ENCODE measurements at places on chromosomes 5 and 9. TPM values are rescaled to one million over a fixed set of nuclear protein-coding genes. Genes with fewer than 3 reads are reported as not detected.

DNA sequence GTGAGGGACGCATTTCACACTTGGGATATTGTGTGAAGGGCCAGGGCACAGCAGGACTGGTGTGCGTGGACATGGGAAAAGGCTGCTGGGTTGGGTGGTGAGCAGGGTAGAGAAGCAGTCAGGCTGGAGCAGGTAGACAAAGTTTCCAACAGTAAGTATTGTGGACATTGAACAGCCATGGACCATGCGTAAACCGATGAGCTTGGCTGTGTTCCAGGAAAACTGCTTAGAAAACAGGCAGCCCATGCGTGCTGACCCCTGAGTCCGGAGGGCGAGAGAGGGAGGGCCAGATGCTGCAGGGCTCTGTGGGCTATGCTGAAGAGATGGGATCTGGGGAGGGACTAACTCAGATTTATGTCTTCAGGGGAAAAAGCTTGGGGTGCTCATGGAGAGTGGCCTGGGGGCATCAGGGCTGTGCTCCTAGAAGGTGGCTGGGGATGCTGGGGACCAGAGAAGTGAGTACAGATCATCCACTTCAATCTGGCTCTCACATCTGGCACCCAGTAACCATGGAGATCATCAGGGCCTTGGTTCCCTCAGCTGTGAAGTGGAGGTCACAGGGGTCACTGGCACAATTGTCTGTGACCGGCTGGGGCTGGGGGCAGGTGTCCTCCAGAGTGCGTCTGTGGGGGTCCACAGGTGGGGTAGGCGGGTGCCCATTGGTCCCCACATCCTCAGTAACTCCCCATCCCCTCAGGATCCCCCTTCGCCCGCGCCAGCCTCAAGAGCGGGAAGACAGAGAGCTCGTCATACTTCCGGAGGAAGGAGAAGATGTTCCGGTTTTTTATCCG is 93.3 kb downstream of the CACNA1B start:
- no peak overlapping the region for H3K27ac ChIP-seq
- no peaks in the 10 kb centered on the region for H3K36me3 ChIP-seq
- no peak overlapping the region for H3K4me3 ChIP-seq
- H3K27me3 ChIP-seq, result no peaks in the 10 kb centered on the region

DNA sequence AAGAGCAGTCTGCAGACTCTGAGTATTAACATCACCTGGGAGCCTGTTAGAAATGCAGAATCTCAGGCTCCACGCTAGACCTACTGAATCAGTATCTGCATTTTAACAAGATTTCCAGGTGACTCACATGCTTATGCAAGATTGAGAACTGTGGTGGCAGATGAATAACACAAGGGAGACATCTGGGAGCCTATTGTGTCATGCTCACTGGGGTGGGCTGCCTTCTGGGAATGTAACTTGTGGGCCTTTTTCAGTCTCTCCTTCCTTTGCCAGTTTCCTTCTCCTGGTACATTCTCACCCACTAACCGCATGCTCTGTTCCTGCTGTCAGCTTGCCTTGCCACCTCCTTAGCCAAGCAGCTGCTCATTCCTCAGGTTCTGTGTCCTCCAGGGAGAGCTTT is 176.6 kb upstream of the C9orf72 start:
- no peak overlapping the region for H3K27ac ChIP-seq
- DNase-seq, result no peak
- H3K27me3 ChIP-seq, result no peaks in the 10 kb centered on the region
- H3K36me3 ChIP-seq, result no peaks in the 10 kb centered on the region

GRCh38 chr9:124267271-124267807 is 9.6 kb downstream of the NEK6 start:
- H3K36me3 ChIP-seq, result no peaks in the 10 kb centered on the region
- no peak overlapping the region for H3K4me3 ChIP-seq
- no peaks in the 10 kb centered on the region for H3K27me3 ChIP-seq
- DNase-seq, result peak; percentile 82
- peak overlapping the region; percentile 31 for H3K27ac ChIP-seq
- H3K4me1 ChIP-seq, result peaks cover 76% of the 10 kb centered on the region

DNA sequence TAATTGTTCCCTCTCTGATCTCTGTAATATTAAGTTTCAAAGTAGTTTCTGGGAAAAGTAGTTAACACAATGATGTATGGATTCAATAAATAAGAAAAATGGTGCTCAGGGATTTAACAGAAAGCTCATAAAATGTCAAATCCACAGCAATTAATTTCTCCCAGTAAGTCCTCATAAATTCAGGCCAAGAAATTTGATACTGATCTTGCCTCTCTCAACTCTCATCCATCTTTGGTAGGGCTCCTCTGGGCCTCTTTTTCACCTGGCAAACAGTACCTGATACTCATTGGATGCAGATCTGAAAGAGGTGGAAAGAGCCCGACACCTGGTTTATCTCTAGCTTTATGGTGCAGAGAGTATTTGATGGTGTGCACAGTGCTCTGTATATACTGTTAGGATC is 106.1 kb downstream of the STK32A start:
- no peak overlapping the region for H3K4me3 ChIP-seq
- H3K27me3 ChIP-seq, result no peaks in the 10 kb centered on the region
- no peak overlapping the region for H3K27ac ChIP-seq
- H3K36me3 ChIP-seq, result no peaks in the 10 kb centered on the region
- no peak for DNase-seq

DNA sequence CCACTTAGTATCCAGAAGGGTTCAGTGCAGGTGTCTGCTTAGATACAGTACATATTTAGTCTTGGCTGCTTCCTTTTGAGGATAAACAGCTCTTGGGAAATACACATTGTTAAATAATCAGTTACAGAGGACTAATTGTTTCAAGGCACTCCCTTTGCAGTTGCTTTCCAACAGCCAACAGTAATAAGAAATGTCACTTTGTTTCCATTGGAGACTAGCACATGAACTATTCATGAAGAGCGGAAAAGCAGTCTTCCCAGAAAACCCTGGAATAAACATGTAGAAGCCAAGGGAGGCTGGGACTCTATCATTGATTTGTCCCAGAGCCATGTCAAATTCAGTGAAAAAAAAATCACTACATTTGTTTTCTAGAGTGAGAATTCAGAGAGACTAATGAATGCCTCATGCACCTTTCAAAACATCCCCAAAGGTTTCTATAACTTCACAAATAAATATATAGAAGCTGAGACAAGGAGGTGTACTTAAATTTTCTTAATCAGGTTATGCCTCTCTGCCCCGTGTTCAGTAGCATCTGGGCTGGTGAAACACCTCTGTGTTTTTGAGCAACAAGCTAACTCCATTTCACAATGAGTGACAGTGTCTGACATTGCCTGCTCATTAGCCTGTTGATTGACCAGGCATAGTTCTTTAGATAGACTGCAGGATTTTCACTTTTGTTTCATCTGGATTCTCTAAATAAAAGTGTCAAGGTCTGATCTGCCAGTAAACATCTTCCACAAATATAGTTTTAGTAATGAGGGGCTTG is 271.5 kb downstream of the ARRDC3 start:
- H3K27ac ChIP-seq, result no peak overlapping the region
- no peak overlapping the region for H3K4me3 ChIP-seq
- H3K27me3 ChIP-seq, result no peaks in the 10 kb centered on the region

GRCh38 chr5:145636371-145636770 is 198.8 kb downstream of the PRELID2 start:
- no peak overlapping the region for H3K27ac ChIP-seq
- no peak overlapping the region for H3K4me3 ChIP-seq
- no peaks in the 10 kb centered on the region for H3K4me1 ChIP-seq
- no peaks in the 10 kb centered on the region for H3K27me3 ChIP-seq
- no peaks in the 10 kb centered on the region for H3K36me3 ChIP-seq

DNA sequence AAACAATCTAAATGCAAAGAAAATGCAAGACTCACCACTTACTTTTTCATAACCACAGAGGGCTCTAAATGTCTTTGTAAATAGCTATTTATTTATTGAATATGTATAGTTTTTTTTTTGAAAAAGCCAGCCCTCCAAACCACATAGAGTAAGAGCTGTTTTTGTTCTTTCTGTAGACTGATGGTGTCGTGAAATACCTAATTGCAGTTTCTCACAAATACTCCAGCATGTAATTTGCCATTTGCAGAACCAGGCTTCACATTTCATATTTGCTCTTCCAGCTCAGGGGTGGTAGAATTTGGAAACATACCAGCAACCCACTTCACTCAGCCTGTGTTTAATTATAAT is 159.8 kb downstream of the TMC1 start:
- no peak overlapping the region for H3K4me3 ChIP-seq
- DNase-seq, result no peak
- H3K27ac ChIP-seq, result no peak overlapping the region
- H3K4me1 ChIP-seq, result no peaks in the 10 kb centered on the region
- H3K36me3 ChIP-seq, result no peaks in the 10 kb centered on the region

DNA sequence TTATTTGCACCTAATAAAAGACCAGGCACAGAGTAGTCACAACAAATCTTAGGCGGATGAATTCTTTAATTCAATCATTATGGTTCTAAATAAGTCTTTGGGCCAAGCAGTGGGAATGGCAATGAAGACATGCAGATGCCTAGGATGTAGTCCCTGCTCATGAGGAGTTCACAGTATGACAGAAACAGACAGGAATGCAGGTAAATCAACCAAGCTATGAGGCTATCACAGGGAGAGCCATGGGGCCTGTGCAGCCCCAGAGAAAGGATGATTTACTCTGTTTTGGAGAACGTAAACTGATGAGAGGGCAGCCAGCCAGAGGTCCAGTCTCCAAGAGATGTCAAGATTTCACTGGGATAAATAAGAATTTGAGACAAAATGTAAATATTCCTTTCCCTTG is 129.4 kb downstream of the TRIM32 start:
- no peaks in the 10 kb centered on the region for H3K4me1 ChIP-seq
- H3K27me3 ChIP-seq, result no peaks in the 10 kb centered on the region
- no peak overlapping the region for H3K4me3 ChIP-seq
- no peak for DNase-seq

DNA sequence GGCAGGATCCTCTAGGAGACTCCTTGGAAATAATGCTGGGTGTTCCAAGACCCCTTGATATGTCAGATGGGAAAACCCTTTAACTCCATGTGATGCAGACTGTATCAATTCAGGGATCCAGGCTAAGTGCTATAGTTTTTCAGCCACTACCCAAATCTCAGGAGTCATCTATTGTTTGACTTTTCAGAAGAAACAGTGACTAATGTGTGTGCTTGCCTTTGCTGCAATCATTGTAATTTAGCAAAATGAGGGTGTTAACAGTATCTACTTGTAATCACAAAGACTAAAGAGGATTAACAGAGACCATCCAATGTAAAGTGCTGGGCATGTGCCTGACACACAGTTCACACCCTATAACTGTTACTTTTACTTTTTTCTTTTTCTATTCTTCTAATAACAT is 309.6 kb upstream of the RFX3 start:
- no peaks in the 10 kb centered on the region for H3K36me3 ChIP-seq
- no peaks in the 10 kb centered on the region for H3K4me1 ChIP-seq
- no peak overlapping the region for H3K4me3 ChIP-seq
- no peak for DNase-seq
- H3K27me3 ChIP-seq, result no peaks in the 10 kb centered on the region

GRCh38 chr5:10358999-10359398 is 5.5 kb downstream of the MARCHF6 start:
- no peaks in the 10 kb centered on the region for H3K27me3 ChIP-seq
- no peak overlapping the region for H3K4me3 ChIP-seq
- H3K36me3 ChIP-seq, result no peaks in the 10 kb centered on the region
- DNase-seq, result no peak
- H3K4me1 ChIP-seq, result no peaks in the 10 kb centered on the region

DNA sequence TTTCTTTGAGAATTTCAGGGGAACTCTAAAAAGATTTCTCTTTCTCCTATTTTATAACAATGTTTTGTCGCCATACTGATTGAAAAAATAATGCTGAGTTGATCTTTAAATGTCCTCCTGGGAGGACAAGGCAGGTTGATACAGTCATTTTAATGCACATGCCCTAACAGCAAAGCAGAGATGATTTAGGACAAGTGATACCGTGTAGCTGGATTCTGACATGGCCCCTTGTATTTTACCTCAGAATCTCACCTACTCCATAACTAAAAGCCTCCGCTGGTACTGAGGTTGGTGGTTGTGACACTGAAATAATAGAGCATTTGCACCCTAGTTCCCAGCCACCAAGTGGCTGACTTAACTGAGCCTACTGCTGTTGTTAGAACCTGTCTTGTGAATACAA is 811 bp upstream of the LRRTM2 start:
- no peaks in the 10 kb centered on the region for H3K36me3 ChIP-seq
- H3K27ac ChIP-seq, result no peak overlapping the region
- no peaks in the 10 kb centered on the region for H3K27me3 ChIP-seq
- no peak for DNase-seq

GRCh38 chr5:168152660-168153059 is 138.8 kb upstream of the WWC1 start:
- H3K36me3 ChIP-seq, result no peaks in the 10 kb centered on the region
- no peak overlapping the region for H3K27ac ChIP-seq
- H3K4me3 ChIP-seq, result no peak overlapping the region
- DNase-seq, result no peak

GRCh38 chr9:89345476-89345875 is 27.2 kb downstream of the SECISBP2 start:
- DNase-seq, result no peak
- H3K27me3 ChIP-seq, result no peaks in the 10 kb centered on the region
- no peak overlapping the region for H3K27ac ChIP-seq
- H3K4me3 ChIP-seq, result no peak overlapping the region
- peaks cover 49% of the 10 kb centered on the region for H3K36me3 ChIP-seq

DNA sequence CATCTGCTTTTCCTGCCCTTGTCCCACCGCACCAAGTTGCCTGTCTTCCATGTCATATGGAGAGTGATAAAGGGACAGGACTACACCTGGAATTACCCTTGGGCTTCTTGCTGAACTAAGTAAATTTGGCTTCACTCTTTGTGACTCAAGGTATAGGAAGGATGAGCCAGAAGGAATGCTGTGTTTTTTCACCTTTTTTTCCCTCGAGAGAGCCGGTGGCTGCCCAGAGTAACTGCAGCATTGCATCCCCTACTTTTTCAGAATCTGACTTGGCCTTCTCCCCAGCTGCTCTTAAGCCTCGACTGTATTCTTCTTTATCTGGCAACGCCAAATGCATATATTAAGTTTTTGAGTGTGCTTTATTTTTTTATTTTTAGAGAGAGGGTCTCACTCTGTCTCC is 38.4 kb downstream of the RCL1 start:
- no peak for DNase-seq
- no peaks in the 10 kb centered on the region for H3K36me3 ChIP-seq
- peaks cover 23% of the 10 kb centered on the region for H3K4me1 ChIP-seq
- H3K4me3 ChIP-seq, result no peak overlapping the region

DNA sequence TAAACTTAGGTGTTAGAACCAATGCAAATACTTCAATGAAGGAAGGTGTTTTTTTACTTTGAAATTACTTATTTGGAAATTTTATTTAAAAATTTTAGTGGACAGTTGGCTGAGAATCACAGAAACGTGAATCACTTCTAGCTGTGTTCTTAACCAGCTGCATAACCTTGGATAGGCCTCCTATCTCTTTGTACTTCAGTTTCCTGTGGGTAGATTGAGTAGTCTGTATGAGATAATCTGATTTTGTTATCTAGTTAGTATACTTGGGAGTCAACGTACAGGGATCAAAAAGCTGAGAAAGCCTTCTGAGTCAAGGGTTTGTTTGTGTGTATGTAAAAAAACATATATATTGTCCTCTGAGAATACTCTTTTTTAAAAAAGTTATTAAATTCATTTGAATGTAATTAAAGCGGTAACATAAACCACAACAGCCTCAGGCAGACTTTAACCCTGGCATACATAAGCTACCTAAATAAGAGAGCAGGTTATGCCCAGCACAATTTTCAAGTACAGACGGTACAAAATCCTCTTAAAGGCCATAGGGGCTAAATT is 38.1 kb upstream of the ZCCHC7 start:
- no peaks in the 10 kb centered on the region for H3K27me3 ChIP-seq
- H3K36me3 ChIP-seq, result no peaks in the 10 kb centered on the region
- no peak overlapping the region for H3K4me3 ChIP-seq
- DNase-seq, result no peak
- no peaks in the 10 kb centered on the region for H3K4me1 ChIP-seq

MXD3 gene
- total RNA-seq, result 3.2 TPM

SOHLH1 gene
- total RNA-seq, result not detected

FAT2 gene
- not detected for total RNA-seq

ARL14EPL gene
- total RNA-seq, result not detected

PTCH1 gene
- total RNA-seq, result 4.5 TPM

SH3RF2 gene
- total RNA-seq, result 2.7 TPM

ENTPD2 gene
- 0.74 TPM for total RNA-seq

ANGPTL2 gene
- 3.3 TPM for total RNA-seq

All from right lobe of liver (tissue), 6 donors.